ENCODE measurements at places on chromosomes 16 and 17.

DNA sequence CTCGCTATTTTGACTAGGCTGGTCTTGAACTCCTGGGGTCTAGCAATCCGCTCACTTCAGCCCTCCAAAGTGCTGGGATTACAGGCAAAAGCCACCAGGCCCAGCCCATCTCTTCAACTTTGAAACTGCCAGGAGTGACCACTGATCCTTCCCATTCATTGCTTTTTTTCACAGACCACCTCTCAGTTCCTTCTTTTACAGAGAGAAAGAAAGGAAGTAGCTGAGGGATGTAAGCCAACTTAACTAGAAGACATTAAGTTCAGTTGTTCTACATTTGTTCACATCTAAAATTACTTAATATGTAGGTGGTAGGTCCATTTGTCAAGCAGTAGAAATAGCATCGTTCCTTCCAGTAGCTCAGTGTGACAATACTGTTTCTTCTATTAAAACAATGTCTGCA lies 219.8 kb downstream of the STX8 start:
- DNase-seq: no peak

GRCh38 chr17:27479838-27480237 lies 23.6 kb downstream of the KSR1 start:
- no peak for DNase-seq

GRCh38 chr17:6305613-6306360 lies 129.1 kb downstream of the AIPL1 start:
- DNase-seq: no peak

DNA sequence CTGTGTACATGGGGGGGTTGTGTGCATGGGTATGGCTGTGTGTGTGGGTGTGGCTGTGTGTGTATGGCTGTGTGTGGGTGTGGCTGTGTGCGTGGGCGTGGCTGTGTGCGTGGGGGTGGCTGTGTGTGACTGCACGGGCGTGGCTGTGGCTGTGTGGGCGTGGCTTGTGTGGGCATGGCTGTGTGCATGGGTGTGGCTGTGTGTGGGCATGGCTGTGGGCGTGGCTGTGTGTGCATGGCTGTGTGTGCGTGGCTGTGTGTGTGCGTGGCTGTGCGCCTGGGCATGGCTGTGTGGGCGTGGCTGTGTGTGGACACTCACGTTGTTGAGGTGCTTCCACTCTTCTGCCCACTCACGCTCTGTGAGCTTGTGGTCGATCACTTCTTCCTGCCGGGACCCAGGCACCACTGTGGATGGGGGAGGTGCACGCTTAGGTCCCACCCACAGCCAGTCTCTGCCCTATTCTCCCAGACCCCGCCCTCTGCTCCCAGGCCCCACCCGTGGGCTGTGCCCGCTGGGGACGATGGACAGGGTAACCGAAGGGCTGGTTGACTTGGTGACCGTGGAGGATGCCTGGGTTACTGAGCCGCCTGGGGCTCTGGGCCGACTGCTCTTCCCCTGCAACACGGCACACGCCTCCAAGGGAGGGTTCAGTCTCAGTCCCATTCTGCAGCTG lies 16.0 kb upstream of the PABPN1L start:
- no peak for DNase-seq

Measured in CD4-positive, alpha-beta memory T cell (primary cell).